Fibroblast of mammary gland (primary cell): ENCODE measurements at places on chromosomes 13 and 19.

GRCh38 chr19:57755031-57755430 lies 8.4 kb downstream of the ZNF776 start:
- no peak for DNase-seq

GRCh38 chr19:38850436-38850975 lies 720 bp upstream of the HNRNPL start:
- DNase-seq, result peak; percentile 100

DNA sequence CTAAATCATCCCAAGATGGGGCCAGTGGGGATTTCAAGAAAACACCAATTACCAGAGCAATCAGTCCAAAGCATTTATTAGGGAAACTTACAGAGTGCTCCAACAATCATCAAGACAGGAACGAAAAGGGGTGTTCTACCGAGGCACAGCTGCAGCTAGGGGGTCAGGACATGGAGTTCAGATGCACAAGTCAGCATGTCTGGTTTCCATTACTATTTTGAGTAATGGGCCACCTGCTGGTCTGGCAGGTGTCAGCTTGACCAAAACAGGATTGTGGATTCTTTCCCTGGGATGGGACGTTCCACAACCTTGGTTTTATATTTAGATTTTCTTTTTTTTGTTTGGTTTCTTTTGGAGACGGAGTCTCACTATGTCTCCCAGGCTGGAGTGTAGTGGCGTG lies 3.9 kb upstream of the UBL5 start:
- no peak for DNase-seq

DNA sequence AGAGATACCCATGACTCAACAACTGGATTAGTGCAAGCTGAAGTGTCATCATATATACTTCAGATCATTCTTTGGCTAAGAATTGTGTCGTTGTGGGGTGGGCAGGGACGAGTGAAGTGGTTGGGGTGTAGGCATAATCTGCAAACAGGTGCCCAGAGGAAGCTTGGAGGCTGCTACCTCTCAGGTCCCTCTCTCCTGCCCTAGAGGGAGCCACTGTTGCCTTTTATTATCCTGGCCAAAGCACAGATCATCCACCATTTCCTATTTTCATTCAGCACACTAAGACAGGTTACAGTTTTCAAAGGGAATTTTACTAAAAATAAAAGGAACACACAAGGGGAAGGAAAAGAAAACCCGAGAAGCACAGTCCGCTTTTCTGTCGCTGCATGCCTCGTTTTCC lies 126.6 kb downstream of the HS6ST3 start:
- DNase-seq, result no peak

DNA sequence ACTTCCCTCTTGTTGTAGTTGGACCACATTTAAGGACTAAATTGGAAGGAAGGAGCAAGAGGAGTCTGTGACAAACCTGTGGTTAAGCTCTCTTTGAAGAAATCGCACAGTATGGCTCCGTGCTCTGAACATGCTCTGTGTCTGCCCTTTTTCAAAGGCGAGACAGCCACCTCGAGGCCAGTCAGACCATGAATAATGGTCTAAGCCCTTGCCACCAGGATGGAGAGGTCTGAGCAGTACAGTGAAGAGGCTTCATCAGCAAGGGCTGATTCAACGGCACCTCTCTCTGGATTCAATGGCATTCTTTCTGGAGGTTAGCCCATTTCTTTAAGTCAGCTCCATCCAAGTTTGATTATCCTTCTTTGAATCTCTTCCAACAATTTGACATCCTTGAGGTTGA lies 30.9 kb downstream of the FAM216B start:
- DNase-seq, result peak; percentile 57

DNA sequence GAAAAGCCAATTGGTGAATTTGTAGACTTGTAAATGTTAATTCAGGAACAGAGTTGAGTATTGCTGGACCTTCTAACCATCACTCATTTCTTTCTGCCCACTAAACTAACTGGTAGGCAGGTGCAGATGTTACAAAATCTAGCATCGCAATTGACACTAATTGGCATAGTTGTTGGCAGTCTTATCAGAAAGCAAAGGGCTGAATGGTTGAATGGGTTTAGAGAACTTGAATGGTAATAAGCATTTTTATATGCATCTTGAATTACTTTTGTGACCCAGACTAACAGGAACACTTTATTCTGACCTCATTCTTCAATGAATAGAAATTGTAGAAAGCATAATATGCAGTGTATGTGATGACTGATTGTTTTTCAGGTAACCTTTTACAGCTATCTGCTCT lies 189.1 kb downstream of the GGACT start:
- no peak for DNase-seq

- DNase-seq, result no peak
Measured at GRCh38 chr13:114309086-114309485, 5.2 kb upstream of the CHAMP1 start.

DNA sequence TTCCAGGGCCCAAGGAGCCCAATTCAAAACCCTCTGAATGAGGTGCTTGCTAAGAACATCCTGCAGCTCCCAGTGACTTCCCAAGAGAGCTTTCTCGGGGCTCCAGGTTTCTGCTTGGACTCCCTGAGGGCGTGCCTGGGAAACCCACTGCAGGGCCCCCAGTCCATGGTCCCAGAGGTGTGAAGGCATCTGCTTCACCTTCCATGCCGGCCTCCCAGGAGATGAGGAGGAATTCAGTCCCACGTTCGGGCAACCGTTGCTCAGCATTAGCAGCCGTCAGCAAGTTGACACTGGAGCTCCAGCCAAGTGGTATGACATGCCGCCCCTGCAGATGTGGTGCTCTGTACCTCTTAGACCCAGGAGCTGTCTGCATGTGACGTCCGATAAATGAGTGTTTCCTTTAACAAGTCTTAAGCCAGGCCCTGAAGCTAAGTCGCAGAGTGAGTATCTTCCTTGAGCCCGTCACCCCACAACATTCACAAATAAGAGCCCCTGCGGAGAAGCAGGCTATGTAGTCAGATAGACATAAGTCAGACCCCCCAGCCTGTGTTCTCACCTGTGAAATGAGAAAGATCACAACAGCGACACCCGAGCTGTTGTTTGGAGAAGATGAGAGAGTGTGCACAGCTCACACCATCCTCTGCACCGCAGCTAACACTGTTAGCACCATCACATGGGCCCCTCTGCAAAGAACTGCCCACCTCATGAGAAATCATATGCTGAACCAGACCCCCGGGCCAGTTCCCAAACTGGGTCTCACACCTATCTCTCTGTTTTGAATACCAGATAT lies 150.3 kb downstream of the KATNAL1 start:
- no peak for DNase-seq

DNA sequence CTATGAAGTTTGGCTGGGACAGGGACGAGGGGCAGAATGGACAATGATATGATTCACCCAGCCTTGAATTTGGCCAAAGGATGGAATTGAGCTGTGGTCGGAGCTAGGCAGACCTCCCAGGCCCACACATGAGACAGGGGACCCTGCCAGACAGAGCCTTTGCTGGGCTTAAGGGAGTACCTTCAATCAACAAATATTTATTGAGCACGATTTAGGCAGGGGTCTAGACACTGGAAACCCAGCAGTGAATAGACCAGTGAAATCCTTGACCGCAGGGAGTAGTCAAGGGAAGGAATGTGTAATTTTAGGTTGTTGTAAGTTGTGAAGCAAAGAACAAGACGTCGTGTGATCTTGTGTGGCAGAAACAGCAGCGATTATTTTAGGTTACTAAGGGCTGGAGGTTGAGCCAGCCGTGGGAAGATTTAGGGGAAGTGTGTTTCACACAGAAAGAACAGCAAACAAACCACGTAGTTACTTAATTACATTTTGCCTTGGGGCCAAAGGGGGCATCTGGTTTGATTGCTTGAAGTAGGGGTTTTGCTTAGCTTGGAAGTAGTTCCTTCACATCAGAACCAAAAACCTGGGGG lies 16.9 kb upstream of the AP1M2 start:
- peak; percentile 7 for DNase-seq

DNA sequence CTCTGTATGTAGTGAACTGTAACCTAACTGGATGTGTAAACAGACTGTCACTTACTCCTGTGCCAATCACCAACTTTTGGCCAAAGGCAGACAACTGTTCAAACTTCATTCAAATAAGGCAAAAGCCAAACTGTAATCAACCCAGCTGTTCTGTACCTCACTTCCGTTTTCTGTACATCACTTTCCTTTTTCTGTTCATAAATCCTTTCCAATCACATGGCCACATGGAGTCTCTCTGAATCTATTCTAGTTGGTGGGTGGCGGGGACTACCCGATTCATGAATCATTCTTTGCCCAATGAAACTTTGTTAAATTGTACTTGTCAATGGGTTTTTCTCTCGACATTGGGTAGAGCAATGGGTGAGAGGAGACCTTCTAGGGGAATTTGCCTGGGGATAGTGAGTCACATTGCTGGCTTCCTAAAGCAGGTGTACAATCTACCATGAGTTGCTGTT lies 178.3 kb upstream of the RFC3 start:
- no peak for DNase-seq

GRCh38 chr13:41107584-41108014 lies 25.0 kb downstream of the KBTBD6 start:
- no peak for DNase-seq

- no peak for DNase-seq
Measured at GRCh38 chr13:58991826-58992477, 1171.8 kb downstream of the DIAPH3 start.

DNA sequence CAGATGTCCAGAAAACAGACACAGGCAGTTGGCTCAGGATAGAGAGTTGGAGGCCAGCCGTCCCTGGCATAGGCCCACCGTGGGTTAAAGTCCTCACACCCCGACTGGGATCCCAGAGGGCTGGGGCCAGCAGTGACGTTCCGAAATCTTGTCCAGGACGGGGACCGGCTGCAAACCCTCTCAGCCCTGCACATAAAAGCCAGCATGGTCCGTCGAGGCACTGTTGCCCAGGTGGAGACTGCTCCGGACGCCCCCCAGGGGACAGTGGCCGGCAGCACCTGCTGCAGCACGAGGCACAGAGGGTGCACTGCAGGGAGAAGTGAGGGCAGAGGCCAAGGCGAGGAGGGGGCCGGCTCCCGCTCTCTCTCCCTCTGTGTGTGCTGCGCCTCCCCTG lies 4.3 kb upstream of the IFNL2 start:
- DNase-seq, result no peak

DNA sequence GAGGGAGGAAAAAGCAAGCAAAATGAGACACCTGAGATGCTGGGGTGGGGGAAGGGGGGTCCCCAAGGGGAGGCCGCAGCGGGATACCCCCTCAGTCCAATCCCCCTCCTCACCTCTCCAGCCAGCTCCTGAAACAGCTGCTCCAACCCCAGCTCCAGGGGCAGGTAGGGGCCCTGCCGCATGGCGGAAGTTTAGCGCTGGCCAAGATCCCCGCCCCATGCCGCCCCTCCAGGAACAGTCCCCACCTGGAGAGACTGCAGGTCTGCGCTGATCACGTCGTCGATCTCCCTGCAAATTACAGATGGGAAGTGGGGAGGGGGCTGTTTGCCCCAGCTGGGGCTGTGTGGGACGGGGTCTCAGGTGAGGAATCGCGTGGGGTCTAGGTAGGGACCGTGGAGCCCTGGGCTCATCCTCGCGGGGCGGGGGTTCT lies 9.0 kb downstream of the CAPN12 start:
- DNase-seq, result no peak

DNA sequence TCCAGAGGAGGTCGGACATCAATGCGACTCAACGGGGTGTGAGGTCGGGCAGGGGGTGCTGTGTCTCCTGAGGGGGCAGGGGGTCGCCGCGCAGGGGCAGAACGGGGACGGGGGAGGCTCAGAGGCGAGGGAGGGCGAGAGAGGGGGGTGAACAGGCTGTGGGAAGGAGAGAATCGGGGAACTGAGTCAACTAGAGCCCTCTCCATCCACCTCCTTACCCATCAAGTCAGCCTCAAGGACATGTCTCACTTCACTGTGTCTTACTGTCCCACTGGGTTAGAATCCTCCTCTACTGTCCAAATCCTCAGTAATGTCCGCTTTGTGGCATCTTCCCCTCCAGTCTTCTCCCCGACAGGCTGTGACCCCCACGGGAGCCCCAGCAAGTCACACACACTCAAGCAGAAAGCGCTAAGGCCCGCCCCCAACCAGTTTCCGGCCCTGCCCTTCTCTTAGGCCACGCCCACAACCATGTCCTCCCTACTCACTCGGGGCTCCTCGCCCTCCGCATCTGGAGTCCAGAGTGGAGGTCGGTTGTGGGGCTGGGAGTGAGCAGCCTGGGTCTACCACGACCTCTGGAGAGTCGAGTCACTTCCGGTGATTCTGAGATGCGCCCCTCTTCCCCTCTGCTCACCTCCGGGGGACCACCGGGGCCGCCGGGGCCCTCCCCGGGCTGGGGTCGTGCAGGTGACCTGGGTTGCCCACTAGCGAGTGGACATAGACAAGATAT lies 9.3 kb downstream of the PLEKHA4 start:
- DNase-seq, result no peak

- no peak for DNase-seq
Measured at GRCh38 chr13:94598281-94598680, 2.3 kb upstream of the TGDS start.

GRCh38 chr13:42361701-42362100 lies 89.7 kb downstream of the AKAP11 start:
- DNase-seq, result no peak

DNA sequence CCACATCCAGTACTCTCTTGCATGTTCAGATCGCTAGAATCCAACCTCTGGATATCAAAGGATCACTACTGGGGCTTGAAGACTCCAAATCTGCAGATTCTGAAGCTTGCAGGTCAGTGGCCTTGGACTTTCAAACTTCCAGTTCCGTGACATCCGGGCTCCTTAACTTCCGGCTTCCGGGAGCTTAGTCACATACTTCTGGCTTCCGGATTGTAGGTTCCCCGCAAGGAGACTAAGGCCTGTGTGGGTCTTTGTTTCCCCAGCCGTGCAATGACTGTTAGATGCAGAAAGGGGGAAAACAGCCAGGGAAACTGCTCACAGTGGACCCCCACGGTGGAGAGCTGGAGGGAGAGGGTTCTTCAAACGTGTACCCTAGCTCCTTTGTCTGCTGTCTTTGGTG lies 41.4 kb downstream of the ZNF333 start:
- no peak for DNase-seq

- no peak for DNase-seq
Measured at GRCh38 chr13:76887076-76887563, 915 bp upstream of the KCTD12 start.

DNA sequence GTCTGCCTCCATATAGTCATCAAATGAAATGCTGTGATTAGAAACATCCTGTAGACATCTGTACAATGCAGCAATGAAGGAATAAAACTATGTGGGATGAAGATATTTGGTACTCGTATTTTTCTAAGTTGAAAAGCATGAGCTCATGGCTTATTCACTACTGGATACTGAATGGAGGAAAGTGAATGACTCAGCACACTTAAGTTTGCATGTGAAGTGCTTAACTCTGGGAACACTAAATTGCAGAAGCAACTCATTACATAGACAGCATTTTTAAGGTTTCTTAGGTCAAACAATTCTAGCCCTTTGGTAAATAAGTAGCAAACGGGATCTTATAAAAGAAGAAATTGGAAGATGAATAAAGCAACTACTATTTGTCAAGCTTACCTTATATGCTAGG lies 429.0 kb upstream of the MIR17HG start:
- DNase-seq, result peak; percentile 45

- no peak for DNase-seq
Measured at GRCh38 chr13:91046715-91047327, 300.7 kb upstream of the MIR17HG start.

DNA sequence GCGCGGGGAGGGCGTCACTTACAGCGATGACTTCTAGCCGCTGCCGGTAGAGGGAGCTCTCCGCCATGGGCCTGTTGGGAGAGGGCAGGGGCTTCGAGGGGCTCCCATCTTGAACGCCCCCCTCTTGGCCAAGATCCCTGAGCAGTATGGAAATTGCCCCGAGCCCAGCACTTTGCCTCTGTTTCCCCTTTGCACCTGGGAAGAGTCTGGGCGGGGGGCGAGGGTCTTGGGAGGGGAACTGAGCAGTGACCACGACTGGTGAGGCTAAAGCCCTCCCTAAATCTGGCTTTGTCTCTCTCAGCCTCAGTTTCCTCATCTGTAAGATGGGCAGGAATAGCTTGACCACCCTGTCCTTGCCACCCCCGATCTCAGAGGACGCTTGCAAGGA lies 2.8 kb downstream of the PALM3 start:
- DNase-seq, result no peak
